K562 (cell line): ENCODE measurements at places on chromosomes 4 and X.

DNA sequence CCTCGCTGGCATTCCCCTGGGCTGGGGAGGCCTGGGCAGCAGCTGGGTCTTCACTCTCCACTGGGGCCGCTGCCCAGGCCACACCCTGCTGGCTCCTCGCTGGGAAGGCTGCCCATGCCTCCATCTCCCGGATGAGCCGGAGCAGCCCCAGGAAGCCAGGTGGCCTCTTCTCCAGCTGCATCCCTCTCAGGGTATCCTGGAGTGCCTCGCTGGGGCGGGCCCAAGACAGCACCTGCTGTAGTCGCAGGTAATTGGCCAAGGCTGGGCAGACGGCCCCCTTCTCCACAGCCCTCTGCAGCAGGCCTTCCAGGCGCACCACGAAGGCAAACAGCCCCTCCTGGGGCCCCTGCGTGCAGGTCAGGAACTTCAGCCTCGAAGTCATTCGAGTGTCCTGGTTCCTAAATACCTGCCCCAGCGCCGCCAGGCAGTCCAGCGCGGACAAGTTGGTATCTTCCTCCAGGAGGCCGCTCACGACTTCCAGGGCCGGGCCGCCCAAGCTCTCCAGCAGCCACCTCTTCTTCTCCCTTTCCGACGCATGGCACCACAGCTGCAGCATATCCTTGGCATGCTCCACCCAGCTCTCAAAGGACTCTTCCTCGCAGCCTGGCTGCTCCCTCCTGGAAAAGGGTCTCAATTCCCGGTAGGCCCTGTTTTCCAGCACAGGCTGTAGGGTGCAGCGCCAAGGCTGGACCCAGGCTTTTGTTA lies 3.7 kb downstream of the PNMA6E start:
- no peak for DNase-seq

- no peak for DNase-seq
Observed at GRCh38 chr4:176001151-176002006, 64.3 kb upstream of the WDR17 start.

DNA sequence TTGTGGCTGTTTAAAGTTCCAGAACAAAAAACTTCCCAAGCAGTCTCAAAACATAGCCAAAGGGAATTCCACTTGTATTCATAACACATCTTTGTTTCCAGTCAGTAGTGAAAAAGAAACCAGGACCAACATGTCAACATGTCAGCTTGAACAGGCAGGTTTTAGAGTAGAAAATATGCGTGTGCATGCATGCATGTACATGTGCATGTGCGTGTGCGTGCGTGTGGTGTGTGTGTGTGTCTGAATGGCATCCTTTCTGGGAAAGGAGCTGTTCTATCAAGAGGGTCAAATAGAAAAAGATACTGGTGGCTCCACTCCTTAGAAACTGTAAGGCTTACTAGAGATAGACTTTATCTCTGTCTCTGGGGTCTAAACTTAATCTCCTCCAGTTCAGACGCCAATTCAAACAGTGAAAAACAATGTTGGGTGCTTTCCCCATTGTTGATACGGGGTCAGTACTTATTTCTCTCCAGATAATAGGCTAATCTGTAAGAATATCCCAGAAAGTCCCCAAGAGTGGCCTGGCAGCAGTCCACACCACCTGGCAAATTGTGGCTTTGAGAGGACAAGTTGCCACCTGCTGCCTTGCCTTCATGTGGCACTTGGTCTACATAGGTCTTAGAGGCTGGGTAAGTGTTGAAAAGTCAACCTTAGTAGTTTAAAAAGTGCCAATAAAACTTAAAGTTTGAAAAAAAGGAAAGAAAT lies 110.4 kb downstream of the SCD5 start:
- no peak for DNase-seq

GRCh38 chr4:124060261-124060918 lies 652.1 kb downstream of the ANKRD50 start:
- no peak for DNase-seq

DNA sequence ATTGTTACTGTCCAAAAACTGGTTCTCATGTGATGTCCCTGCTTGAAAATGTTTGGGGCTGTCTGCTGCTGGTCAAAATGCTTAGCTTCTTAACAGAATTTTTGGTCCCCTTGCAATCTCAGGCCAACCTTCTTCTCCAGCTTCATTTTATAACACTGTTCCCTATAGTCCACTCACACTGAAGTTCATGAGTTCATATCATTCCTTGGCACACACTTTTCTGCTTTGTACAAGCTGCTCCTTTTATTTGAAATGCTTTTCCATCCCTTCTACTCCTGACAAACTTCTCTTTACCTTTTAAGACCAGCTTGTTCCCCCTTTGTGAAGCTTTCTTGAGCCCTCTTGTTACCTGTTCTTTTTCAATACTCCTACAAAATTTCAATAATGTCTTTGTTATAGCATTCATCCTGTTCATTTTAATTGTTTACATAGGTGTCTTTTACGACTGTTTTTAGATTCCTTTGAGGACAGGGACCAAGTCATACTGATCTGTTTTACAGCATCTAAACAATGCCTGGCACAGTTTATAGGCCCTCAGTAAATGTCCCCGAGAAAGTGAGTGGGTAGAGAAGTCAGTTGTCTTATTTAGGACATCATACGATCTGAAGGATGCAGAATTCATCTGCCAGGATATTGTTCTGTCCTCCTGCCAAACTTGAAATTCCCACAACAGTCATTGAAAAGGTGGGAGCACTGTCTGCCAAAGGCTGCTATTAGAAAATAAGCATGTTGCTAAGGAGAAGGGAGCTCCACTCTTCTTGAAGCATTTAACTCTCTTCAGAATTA lies 134.4 kb upstream of the BMPR1B start:
- DNase-seq, result no peak

DNA sequence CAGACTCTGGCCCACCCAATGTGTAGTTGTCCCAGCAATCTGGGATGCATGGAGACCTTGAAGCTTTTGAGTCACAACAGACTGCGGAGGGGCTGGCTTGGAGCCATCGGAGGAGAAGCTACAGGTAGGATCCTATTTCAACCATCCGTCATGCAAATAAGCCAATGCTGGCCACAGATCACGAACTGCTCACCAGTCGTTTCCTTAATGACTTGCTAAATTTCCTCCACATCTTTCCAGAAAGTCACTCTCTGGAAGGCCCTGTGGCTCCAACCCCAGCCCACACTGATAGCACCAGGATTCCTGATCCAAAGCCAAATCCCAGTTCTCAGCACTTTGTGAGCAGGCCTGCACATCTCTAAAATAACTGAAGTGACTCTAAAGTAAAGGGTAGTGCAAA lies 321.3 kb downstream of the RAB28 start:
- DNase-seq, result no peak

DNA sequence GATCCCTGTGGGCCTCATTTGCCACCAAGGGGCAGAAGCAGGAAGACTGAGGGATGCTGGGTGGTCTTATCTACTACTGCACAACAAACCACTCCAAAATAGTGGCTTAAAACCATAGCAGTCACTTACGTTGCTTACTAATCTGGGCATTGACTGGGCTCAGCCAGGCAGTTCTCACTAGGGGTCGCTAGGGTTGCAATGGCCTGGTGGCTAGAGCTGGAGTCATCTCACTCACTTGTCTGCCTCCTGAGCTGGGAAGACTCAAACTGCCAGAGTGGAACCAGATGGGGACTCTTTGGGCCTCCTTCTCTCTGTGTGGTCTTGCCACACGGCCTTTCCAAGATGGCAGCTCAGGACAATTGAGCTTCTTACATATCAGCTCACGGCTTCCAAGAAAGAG lies 216.3 kb upstream of the BCOR start:
- no peak for DNase-seq

GRCh38 chrX:10893976-10894375 lies 217.2 kb upstream of the HCCS start:
- DNase-seq, result no peak

DNA sequence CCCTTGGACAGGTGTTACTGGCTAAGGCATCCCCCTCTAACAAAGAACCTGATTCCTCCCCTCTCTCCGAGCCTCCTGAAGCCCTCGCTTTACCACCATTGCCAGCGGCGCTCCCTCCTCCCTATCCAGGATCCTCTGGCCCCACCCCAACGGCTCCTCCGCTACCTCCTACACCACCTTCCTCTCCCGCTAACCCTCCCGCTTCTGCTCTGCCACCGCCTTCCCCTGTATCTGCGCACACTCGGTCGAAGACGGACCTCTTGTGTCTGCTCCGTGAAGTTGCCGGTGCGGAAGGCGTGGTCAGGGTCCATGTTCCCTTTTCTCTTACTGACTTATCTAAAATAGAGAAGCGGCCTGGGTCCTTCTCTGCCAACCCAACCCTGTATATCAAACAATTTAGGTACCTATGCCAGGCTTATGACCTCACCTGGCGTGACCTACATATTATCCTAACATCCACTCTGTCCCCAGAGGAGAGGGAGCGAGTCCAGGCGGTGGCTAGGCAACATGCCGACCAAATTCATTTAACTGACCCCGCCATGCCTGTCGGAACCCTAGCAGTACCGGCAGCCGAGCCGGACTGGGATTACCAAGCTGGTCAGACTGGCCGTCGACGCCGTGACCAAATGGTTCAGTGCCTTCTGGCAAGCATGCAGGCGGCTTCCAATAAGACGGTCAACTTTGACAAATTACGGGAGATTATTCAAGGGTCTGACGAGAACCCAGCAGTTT lies 958.9 kb downstream of the RPA4 start:
- DNase-seq, result no peak

GRCh38 chrX:21725496-21725895 lies 32.4 kb downstream of the SMPX start:
- no peak for DNase-seq

GRCh38 chrX:150935467-150935866 lies 37.0 kb upstream of the CD99L2 start:
- DNase-seq, result no peak

DNA sequence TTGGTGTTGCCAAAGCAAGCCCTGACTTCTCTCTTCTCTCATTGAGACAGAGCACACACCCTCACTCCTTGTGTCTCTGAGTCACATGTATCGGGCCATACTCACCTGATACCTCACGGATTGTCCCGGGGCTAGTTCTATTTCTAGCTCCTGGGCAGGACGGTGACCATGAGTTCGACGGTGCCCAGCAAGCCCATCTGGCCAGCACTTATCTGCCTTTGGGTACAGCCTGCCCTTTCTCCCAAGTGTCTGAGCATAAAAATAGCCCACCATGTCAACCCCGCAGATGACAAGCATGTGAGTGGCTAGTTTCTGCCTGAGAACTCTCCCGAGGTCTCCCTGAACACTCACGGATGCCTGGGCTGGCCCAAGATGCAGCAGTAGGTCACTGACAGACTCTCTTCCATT lies 158.5 kb downstream of the DHRSX start:
- DNase-seq, result no peak

GRCh38 chr4:72383439-72383838 lies 185.6 kb downstream of the ADAMTS3 start:
- no peak for DNase-seq
